ENCODE measurements at places on chromosomes 5 and 9. TPM values are rescaled to one million over a fixed set of nuclear protein-coding genes. Genes with fewer than 3 reads are reported as not detected.

NRG2 gene
- not detected for total RNA-seq

GARNL3 gene
- total RNA-seq, result 1.9 TPM

CRB2 gene
- not detected for total RNA-seq

CDX1 gene
- total RNA-seq, result not detected

IL3 gene
- total RNA-seq, result not detected

CWC27 gene
- total RNA-seq, result 23.7 TPM

SLC6A3 gene
- not detected for total RNA-seq

ECM2 gene
- total RNA-seq, result not detected

POMT1 gene
- total RNA-seq, result 39.2 TPM

STC2 gene
- total RNA-seq, result 16.6 TPM

RELL2 gene
- total RNA-seq, result 37.1 TPM

DNA sequence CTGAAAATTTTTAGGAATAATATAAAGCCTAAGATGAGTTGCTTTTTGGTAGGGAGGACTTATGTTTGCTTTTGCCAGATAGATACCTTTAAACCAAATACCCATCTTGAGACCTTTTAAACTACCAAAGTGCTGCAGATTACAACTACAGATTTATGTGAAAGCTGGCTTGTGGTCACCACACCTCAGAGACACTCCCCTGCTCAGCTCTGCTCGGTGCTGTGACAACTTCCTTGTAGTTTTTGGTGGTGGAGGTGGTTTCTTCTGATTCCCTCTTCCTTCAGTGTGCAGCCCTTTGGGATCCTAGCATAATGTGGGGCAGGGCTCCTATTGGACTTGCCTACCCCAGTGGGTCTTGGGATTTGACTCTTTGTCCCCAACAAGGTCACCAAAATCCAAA, 29.2 kb downstream of the GARNL3 start:
- DNase-seq, result peak; percentile 46

DNA sequence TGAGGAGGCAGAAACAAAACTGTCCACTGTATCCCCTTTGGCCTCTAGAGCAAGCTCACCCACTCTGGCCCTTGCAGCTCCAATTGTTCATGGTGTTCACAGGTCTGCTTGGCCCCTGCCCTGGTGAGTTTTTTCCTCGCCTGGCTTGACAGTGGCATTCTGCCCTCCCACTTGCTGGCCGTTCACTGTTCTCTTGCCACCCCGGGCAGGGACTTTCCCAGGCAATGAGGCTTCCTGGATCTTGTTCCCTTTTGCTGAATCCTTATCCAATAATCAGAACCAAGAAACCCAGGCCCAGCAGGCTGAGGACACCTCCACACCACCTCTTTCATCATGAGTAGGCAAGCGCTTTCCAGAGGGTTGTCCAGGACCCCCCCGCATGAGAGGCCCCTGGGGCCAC, 31.2 kb downstream of the ZNF618 start:
- peak; percentile 15 for DNase-seq

DNA sequence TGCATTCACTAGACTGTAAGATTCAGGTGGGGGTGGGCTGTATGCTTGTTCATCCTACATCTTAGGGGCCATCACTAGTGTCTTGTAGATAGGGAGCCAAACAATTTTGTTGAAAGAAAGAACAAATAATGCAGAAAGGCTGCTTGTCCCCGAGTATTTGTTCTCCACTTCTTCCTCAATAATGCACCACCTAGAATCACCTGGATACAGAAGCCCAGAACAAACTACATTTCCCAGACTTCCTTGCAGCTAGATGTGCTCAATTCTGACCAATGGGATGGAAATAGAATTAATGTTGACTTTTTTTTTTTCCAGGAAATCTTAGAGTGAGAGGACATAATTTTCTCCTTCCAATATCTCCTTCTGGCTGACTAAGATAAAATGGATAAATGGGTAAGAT, 38.9 kb upstream of the TNFSF8 start:
- DNase-seq, result no peak

- no peak for DNase-seq
Measured at GRCh38 chr5:67366691-67367395, 170.2 kb upstream of the CD180 start.

- DNase-seq, result no peak
Measured at GRCh38 chr5:127907907-127908306, 175.7 kb upstream of the SLC12A2 start.

DNA sequence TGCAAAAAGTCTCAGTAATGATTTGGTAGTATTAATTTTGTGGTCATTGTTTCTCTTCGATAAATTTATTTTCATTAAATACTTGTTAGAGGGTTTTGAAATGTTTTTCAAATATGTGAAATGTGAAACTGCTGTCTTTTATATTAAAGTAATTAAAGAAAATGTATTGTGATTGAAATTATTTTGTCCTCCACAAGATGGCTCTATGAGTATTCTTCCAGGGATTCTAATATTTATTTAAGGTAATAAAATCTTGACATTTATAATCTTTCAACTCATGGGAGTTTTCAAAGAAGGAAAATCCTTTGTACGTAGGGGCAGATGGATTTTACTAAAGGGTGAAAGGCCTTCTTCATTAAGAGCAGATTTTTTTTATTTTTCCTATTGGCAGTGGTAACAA, 19.3 kb downstream of the ISOC1 start:
- no peak for DNase-seq

GRCh38 chr5:126098330-126099017, 324.7 kb upstream of the GRAMD2B start:
- no peak for DNase-seq

- DNase-seq, result no peak
Measured at GRCh38 chr5:137385064-137385463, 114.1 kb downstream of the SPOCK1 start.

DNA sequence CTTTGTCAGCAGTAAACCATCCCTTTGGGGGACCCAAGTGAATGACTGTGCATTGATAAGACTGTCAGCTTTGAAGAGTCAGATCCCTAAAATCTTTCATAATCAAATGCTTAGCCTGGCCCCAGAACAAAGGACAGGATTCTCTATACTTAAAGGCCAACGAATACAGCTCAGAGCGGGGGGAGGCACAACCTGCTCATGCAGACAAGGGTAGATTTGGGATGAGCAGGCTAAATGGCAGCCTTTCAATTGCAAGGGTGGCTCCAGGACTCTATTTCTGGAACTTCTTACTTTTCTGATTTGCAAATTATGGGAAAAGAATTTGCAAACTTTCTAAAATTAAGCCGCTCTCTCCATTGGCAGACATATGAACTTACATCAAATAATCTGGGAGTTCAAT, 66.4 kb downstream of the ELL2 start:
- no peak for DNase-seq

GRCh38 chr5:113147101-113147508, 170.5 kb downstream of the DCP2 start:
- no peak for DNase-seq

GRCh38 chr9:9973062-9973461, 639.7 kb downstream of the PTPRD start:
- DNase-seq, result no peak

GRCh38 chr5:180399401-180400215, 46.5 kb upstream of the GFPT2 start:
- DNase-seq, result no peak

DNA sequence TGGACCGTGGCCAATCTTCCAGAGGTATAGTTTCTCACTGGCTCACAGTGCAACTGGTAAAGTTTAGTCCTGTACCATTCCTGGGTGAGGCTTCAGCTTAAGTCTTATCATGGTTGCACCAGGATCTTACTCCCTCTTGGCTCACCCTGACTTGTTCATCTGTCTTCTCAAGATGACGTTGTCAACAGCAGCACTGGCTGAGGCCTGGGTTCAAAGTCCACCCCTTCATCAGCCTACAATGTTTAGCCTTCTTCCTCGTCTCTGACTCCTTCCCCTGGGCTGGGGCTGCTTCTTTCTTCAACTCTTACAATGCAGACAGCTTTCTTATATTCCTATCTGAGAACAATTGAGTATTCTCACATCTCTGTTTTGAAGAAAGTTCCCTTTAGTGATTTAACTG, 311.1 kb upstream of the CLINT1 start:
- no peak for DNase-seq

- DNase-seq, result no peak
Measured at GRCh38 chr5:73369278-73369677, 79.3 kb downstream of the FOXD1 start.
